ENCODE measurements at places on chromosomes 11 and 22.

DNA sequence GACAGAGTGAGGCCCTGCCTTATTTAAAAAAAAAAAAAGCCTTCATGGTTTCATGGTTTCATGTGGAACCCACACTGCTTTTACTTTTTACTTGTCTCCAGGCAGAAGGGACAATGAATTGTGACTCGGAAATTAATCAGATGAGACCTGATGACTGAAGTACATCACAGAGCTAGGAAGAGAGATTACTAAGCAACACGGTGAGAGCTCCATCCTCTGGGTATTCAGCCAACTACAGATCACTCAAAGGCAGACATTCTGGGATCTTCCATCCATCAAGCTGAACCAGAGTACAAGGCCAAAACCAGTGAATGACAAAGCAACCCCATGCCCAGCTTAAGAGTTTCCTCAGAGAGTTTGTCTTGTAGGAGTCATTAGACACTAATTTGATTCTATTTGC lies 433.2 kb downstream of the SOX6 start:
- DNase-seq = no peak

DNA sequence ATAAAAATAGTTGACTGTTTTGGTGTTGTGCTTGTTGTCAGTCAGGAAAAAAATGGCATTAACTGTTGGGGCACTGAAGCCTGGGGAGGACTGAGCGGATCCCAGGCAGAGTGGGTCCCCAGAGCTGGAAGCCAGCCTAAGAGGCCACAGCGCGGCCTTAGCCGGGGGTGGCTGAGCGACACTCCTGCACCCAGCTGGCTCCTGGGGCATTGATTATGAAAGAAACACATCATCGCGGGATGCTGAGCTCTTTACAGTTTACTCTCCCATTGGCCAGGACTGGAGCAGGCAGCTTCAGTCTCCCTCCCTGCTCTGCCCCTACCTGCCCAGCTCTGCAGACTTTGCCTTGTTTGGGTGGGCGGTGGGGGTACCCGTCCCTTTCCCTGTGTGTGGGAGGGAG lies 121.5 kb downstream of the ST3GAL4 start:
- no peak for DNase-seq

DNA sequence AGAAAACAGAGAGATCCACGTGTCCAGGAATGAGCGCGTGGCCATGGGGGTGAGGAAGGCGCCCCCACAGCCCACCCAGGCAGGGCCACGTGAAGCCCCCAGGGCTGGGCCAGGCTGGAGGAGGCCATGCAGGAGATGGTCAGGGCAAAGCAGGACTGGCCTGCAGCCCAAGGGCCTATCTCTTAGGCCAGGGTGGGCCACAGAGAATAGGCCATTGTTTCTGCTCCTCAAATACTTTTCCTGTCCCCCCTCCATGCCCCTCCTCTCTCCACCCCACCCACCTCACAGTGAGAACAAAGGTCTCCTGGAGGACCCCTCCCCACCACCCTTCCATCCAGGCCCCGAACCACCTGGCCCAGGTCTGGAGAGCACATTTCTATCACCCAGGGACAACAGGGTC lies 8.3 kb upstream of the CDC42EP1 start:
- no peak for DNase-seq

- DNase-seq = no peak
These were observed 94.8 kb upstream of the APOA1 start for GRCh38 chr11:116932181-116932580.

- no peak for DNase-seq
These were observed 137.4 kb downstream of the OR4C45 start for GRCh38 chr11:50170115-50170514.

DNA sequence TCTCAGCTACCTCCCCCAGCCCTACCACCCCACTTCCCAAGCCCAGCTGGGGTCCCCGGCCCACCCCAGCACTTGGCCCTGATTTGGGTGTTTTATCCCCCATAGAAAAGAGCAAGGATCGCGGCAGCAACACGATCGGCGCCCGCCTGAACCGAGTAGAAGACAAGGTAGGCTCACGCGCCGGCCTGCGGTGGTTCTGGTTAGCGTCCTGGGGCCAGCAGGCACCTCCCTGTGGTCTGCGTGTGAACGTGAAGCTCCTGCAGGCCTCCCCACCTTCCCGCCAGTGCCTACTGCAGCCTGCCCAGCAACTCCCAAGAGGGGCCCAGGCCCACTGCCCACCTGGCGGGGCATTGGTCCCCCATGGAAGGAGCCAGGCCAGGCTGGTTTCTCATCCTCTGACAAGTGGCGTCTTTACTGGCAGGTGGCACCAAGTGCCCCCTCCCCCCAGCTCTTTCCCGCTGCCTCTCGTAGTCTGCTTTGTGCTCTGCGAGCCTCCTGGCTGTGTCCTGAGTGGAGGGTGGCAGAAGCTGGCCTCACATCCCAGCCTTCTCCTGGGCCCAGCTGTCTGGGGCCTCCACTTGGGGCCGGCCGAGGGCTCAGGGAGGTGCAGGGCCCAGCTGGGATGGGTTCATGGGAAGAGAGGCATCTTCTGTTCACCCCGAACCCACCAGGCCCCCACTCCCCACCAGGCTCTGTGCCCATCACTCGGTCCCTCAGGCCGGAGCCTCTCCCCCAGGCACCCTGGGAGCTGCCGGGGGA lies 78.3 kb upstream of the KCNQ1OT1 start:
- DNase-seq = no peak

DNA sequence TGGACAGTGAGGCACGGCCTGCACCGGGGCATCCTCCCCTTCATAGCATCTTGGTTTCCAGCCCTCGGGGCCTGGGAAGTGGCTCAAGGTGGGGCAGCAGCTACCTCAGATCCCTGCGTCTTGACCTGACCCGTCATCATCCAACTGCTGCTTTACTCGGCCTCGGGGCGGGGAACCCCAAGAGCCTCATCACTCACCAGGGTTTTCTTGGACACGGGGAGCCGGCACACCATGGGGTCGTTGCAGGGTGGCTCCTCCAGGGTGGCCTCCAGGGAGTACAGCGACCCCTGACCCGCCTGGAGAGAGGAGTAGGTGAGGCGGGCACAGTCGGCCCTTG lies 651 bp downstream of the CTSF start:
- DNase-seq = no peak

All from DND-41 (cell line).